NT2/D1 (cell line): ENCODE measurements at places on chromosomes 11 and 22.

- no peak for DNase-seq
Measured at GRCh38 chr11:86140334-86140990, 71.6 kb upstream of the PICALM start.

DNA sequence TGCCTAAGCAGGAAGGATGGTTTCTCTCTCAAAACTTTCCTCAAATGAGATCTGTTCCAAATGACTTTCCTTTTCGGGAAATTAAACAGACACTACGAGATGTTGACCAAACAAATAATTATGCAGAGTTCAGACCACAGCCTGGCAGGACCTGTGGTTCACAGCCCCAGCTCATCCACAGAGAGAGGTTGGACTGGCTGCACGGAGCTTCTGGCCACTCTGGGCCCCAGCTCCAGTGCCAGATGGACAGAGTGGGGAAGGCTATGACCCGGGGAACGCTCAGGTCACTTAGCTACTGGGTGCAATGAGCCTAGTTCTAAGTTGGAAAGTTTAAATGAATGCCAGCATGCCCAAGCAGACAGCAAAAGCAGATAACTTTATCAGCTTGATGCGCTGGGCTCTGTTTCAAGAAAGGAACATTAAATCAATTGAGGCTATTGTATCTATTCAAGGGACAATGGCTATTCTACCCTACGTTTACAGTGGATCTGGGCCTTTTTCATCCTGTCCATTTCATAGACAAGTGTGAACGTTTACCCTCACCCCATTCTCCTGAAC lies 155.7 kb upstream of the NARS2 start:
- DNase-seq = no peak

DNA sequence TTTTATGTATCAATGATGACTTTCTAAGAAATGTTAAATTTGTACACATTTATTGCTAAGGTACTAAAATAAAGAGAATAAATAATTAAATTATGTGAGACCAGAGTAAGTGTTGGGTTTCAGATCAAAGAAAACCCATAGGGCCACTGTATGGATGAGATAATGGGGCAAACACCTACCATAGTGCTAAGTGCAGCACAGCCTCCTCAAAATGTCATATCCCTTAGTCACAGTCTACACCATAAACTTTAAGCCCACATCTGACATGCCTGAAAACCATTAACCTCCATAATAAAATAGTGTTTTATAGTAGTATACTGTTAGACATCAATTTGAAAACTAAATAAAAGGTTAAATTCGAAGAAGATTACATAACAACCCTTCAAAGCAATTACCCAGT lies 37.5 kb downstream of the SESN3 start:
- DNase-seq = no peak

DNA sequence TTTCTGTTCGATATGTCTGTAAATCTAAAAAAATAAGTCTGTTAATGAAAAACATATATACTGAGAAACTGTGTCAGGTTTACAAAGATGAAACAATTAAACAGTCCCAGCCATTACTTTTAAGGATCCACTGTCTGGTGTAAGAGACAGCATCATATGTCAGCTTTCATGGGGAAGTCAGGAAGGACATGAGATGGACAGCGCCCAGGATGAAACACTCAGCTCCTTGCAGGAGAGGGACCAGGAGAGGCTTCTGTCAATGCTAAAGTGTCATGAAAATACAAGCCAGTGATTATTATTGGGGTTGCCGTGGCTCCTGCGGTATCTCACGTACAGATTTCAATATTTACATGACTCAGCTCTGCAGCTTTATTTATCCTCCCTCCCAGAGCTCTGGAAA lies 1524.6 kb downstream of the TBC1D22A start:
- no peak for DNase-seq

- DNase-seq = no peak
Measured at GRCh38 chr11:2131371-2132236, 7.6 kb downstream of the IGF2 start.

GRCh38 chr11:6553634-6554033 lies 49.8 kb downstream of the RRP8 start:
- no peak for DNase-seq

GRCh38 chr11:64747961-64748665 lies 4.2 kb upstream of the RASGRP2 start:
- no peak for DNase-seq

DNA sequence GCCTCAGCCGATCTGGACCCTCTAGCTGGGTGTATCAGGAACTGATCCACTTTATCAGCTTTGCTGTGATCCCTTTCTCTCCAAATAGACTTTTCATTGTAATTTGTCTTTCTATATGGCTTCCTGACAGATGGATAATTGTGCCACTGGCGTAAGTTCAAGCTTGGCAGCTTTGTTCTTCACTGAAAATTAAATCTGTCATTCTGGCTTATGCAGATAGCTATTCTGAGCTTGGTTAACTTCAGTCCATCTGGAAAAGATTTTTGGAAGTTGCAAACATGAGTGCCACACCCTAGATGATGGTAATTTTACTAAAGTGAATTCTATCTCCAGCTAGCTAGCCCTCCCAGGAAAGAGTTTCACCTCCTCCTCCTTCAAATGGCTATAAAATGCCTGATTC lies 8.1 kb downstream of the OR5A2 start:
- DNase-seq = no peak

DNA sequence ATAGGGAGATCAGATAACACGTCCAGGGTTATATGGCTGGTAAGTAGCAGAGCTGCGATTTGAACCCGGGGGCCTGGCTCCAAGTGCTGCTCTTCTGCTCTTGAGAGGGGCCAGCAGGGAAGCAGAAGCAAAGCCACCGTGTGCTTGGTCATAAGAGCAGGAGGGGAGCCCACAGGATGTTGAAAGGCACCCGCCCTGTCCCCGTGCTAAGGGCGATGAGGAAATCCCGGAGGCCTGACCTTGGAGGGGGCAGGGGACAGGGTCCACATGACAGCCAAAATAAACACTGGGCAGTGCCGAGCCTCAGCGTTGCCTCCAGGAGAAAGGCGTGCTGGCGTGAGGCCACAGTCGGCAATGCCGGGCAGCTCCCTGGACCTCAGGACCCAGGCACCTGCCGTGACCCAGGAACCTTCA lies 28.8 kb downstream of the TOM1 start:
- DNase-seq = no peak

DNA sequence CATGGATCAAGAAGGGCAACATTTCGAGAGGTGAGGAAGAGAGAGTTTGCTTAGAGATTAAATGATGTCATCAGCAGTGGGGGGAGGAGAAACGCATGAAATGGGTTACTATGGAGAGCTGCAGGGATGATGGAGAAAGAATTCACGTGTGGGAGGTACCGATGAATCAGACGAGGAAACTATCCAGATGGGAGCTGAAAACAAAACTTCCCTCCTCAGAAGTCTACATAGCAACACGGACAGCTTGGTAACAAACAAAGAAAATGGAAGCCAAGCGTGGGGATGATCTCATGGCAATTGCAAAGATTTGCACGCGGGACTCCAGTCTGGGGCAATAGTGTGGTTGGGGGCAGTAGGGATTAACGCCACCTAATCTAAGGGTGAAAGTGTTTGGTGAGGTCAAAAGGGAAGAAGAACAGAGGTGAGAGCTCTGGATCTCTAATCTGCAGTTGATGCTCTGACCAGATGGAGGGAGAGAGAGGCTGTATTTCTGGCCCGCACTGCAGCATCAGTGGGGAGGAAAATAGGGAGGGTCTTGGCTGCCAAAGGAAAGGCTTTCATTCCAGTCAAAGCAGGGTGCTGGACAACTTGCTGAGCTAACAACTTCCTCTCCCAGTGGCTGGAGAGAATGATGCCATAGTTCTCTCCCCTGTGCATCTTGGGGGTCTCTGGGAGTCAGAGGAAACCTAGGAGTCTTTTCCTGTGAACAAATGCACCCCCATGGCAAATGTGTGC lies 43.4 kb upstream of the CSNK2A3 start:
- DNase-seq = no peak

DNA sequence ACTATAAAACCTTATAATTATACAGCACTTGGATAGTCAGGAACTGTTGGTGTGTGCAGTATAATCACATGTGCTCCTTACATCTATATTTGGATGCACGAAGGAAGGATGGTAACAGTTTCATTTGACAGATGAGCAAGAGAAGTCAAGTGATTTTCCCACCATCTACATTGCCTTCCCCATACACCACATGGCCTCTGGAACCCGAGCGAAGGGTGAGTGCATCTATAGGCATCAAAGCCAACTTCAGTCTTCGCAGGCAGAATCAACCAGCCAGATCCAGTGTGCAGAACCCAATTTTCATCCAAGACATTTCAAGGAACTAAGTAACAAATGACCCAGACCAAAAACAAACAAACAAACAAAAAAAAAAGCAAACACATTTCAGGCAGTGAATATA lies 85.1 kb upstream of the BLID start:
- DNase-seq = no peak

GRCh38 chr11:68370211-68371111 lies 58.1 kb downstream of the LRP5 start:
- no peak for DNase-seq

DNA sequence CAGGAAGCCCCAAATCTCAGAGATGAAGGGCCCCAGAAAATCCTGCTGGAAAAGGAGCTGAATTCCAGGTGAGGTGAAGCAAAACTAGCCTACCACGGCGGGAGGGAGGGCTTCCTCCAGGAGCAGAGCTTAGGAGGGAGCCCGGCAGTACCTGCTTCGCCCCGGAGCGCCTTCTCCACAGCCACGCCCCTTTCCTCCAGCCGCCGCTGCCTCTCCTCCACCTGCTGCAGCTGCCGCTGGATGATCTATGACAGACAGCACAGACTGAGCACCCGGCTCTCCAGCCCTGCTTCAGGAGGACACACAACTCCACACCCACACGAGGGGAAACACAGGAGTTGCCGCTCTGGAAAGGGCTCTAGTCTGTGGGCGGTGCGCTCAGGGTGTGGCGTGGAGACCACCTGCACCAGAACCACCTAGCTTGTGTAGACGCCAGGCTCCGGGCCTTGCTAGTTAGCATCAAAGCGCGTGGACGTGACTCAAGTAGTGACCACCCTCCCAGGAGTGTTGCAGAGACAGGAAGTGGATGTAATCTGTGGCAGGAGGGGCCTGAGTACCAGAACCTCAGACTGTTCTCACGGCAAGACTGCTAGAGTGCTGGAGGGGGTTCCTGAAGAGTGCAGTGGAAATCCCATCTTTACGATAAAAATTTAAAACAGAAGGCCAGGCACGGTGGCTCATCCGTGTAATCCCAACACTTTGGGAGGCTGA lies 34.6 kb upstream of the BID start:
- no peak for DNase-seq

DNA sequence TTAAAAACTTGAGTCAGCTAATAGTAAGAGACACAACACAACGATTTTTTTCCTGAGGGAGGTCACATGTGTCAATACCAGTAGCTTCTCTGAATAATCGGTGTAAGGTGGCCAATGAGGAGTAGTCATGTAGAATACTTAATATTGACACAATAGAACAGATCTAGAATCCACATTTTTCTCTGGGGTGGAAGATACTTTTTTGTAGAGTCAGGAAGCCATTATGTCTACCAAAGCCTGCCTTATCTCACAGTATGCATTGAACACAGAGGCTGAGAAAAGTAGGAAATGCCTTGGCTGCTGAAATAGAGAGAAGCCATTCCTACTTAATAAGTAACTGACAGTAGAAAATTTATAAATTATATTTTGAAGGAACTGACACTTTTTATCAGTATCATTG lies 725.0 kb downstream of the METTL15 start:
- DNase-seq = no peak

DNA sequence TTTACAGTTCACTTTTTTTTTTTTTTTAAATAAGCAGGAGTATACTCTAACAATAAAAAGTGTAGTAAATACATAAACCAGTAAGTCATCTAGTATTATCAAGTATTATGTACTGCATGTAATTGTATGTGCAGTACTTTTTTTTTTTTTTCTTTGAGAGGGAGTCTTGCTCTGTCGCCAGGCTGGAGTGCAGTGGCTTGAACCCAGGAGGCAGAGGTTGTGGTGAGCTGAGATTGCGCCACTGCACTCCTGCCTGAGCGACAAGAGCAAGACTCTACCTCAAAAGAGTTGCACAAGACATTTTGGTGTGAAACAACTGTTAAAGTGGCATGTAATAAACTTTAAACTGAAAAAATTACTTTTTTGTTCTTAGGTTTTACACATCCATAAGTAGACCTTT lies 16.7 kb downstream of the BCL2L13 start:
- DNase-seq = no peak

DNA sequence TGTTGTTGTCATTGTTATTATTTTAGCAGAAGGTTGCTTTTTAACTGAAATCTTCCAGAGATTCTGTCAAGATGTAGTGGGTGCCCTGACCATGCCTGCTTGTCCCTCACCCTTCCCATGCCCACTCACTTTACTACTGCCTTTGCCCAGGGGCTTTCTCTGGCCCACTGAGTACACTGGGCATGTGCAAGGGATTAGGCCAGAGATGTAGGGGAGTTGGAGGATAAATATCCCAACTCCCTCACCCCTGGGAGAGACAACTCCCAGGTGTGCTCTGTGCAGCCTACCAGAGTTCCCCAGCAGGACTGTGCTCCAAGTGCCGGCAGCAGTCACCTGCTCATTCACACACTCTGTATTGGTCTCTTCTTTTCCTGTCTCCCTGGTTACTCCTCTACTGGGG lies 559.1 kb downstream of the MIAT start:
- no peak for DNase-seq

GRCh38 chr11:126423743-126424142 lies 68.3 kb downstream of the ST3GAL4 start:
- DNase-seq = no peak

GRCh38 chr11:15112131-15112541 lies 2.6 kb upstream of the INSC start:
- no peak for DNase-seq

- no peak for DNase-seq
Measured at GRCh38 chr11:44709966-44710365, 16.8 kb upstream of the TSPAN18 start.

GRCh38 chr11:2096011-2096918 lies 42.9 kb downstream of the IGF2 start:
- DNase-seq = no peak

DNA sequence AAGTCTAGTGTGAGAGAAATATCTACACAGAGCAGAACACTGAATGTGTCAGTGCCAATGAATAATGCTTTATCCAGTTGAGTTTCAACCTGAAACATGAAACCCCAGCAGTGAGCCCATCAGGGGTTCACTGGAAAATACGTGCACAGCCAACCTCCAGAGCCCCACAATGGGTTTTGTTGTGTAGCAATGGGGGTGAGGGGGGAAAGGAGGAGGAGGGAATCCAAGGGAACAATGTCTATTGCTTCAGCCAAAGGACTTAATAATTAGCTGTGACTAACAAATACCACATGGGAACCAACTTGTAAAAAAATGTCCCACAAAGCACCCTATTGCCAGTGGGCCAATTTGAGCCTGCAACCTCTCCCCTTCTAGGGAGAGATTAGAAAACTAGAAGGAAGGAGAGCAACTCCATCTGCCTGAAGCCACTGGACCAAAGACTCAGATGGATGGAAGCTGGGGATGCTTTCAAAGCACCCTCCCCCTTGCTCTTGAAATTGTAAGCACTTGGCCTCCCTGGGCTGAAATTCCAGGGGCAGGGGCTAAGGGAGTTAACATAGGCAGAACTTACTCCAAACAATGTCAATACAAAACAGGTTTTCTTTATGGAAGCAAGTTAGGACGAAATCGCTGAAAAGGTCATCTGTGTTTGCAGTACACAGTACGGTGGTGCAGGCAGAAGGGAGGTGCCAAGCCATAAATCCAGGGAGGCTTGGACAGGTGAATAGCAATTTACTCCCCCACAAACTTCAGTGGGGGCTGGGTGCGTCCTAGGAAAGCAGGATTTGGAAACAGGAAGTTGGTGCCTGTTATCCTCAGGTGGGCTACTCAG lies 99.8 kb downstream of the ARL14EP start:
- no peak for DNase-seq

GRCh38 chr11:66242095-66242765 lies 26.2 kb upstream of the RAB1B start:
- no peak for DNase-seq
